ENCODE measurements at places on chromosomes 6 and 20.

DNA sequence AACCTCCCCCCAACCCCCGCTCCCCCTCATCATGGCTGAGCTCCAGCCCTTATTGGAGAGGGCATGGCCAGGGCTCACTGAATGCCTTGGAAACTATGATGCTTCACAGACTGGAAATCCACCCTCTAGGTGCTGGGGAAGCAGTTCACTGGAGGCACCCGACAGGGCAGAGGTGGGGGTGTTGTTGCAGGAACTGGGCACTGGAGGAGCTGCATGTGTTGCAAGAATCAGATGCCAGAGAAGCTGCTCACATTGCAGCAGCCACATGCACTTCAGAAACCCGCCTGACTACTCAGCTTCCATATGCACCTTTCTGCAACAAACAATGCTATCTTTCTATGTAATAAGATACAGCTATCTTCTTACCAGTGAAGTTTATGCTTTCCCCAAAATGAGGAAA, 7.9 kb upstream of the TBPL1 start:
- peak; percentile 13 for DNase-seq

GRCh38 chr20:38987777-38988176, 25.6 kb downstream of the DHX35 start:
- no peak for DNase-seq

DNA sequence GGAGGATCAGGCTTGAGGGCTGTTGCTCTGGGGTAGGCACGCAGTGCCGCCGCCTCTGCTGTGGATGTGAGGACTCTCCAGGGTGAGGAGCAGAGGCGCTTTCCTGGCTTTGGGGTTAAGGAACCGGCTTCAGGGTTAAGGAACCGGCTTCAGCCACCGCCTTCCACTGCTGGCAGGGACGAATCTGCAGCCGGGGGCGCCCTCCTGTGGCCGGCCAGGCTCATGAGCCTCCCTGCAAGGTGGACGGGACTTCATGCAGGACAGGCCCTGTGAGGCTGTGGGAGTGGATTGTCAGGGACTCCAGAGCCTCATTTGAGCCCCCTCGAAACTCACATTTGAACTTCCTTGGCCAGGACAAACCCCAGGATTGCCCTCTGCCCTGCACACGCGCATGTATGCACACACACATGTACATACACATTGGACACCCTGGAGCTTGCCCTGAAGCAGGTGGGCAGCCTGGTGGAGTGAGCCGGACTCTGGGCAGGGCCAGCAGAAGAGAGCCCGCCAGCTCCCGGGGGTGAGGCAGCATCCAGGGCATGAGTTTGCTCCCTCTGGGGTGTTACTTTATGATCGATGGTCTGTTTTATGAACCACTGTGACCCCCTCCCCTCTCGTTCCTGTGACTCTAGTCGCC, 146.9 kb downstream of the PHACTR3 start:
- DNase-seq = peak; percentile 33

- DNase-seq = peak; percentile 74
These were observed 35.3 kb upstream of the GFOD1 start for GRCh38 chr6:13522656-13523055.

GRCh38 chr6:148547110-148547509, 199.7 kb upstream of the UST start:
- no peak for DNase-seq

GRCh38 chr20:63775096-63775978, 35.8 kb downstream of the SLC2A4RG start:
- DNase-seq = peak; percentile 42

DNA sequence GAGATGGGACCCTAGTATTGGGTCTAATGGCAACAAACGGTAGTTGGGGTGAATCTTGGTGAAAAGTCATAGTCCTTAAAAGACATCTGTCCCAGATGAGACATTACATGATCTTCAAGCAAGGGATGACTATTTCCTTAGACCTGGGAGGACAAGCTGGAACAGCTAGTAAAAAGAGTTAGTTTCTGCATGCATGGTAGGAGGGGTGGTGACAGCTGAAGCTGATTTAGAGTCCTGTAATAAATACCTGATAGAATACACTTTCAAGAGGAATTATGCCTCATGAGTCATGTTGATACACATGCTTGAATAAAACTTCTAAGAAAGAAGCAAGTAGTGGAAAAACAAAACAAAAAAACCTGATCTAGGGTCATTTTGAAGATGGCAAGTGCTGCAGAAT, 247.4 kb downstream of the CD109 start:
- no peak for DNase-seq

DNA sequence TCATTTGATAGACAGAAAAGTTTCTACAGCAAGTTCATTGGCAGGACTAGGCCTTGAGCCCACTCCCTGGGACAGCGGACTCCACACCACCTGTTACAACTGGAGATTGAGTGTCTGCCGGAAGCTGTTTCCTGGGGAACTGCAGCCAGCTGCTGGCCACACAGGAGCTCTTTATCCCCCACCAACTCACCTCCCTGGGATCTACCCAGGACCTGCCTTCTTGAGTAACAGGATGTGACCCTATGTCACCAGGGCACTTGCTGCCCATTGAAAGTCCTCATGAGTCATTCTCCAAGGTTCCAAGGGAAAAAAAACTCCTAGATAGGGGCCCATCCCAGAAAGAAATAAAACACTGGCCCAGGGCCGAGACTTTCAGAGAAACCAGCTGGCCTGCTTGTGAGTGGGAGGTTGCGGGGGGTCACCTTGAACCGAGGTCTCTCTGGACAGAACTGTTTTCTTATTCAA, 37.4 kb upstream of the SLC9A8 start:
- DNase-seq = peak; percentile 92

GRCh38 chr6:46242921-46243320, 72.1 kb upstream of the ENPP5 start:
- no peak for DNase-seq

DNA sequence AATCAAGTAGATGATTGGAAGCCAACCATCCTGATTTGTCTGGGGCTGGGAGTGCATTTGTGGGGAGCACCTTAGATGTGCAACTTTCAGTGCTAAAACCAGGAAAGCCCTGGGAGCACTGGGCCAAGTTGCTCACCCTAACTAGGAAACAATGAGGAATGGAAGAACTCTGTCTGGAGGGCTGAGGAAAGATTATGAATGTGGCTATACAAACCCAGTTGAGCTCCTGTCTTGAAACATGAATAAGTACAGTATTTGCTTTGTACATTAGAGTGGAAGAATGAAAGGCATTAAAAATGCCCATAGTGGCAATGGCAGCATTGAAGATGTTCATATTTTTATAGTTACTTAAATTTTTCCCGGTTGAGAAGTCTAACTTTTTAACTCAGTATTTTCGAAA, 121.1 kb downstream of the HDGFL1 start:
- no peak for DNase-seq

GRCh38 chr6:107727096-107727757, 96.9 kb downstream of the SCML4 start:
- no peak for DNase-seq

- DNase-seq = peak; percentile 62
These were observed 955.6 kb downstream of the TBC1D32 start for GRCh38 chr6:120378582-120379220.

DNA sequence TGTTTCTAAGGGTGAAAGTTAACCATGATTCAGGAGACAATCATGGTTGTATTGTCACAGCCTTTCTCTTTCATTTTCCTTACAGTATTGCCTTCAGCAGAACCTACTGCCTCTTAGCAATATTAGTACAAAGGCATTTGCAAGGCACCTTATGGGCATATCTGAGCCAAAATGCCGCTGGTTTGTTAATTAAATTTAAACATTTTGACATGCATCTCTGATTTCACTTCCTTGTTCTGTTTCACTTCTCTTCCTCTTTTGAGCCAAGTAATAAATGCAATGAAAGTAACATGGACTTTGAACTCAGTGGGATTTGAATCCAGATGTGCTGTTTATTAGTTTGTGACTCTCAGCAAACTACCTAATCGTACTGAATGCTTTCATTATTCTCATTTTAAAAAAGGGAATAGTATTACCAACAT, 467.4 kb upstream of the CITED2 start:
- no peak for DNase-seq

DNA sequence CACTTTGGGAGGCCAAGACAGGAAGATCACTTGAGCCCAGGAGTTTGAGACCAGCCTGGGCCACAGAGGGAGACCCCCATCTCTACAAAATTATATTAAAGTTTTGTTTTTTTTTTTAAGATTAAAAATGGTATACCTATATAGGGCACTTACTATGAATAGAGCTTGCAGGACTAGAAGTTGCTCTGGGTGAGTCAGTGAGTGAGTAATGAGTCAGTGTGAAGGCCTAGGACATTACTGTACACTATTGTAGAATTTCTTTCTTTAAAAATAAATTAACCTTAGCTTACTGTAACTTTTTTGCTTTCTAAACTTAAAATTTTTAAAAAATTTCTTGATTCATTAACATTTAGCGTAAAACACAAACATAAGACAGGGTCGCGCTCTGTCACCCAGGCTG, 29.7 kb downstream of the STK35 start:
- DNase-seq = peak; percentile 82

DNA sequence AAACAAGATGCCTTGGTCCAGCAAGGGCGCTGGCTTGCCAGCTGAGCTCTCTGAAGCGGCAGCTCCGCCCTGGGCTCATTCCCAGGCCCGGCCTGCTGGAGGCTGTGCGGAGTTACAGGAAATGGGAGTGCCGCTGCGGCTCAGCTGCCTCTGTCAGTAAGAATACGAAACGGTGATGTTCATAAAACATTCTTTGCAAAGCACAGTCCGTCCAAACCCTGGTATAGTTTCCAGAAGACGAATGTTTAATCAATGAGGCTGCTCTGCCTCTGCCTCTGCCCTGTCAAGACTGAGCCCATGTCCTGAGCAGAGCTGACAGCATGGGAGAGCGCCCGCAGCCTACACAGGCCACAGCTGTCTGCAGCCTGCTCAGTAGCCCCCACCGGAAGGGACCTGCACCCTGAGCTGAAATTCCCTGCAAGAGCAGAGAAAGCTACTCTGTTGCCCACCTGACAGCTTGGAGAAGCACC, 153.3 kb upstream of the SNX9 start:
- peak; percentile 76 for DNase-seq

- DNase-seq = no peak
These were observed 7.7 kb downstream of the NKAIN2 start for GRCh38 chr6:123811378-123811777.

DNA sequence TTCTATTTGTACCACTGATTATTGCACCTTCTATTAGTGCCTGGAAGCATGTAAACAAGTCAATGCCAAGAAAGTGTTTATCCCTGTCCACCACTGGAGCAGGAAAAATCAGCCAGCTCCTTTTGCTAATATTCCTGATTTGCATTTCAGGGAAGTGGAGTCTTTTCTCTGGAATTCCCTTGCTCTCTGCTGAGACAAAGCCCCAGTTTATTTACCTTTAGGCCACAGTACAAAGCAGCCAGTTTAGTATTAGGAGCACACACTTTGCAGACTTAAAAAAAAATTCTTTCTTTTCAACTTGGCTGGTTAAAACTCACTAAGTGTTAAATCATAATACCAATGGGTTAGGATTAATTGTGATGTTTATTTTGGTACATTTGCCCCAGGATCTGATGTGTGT, 631.1 kb downstream of the PKHD1 start:
- no peak for DNase-seq

- DNase-seq = no peak
These were observed 56.9 kb downstream of the PHACTR2 start for GRCh38 chr6:143734641-143735063.

DNA sequence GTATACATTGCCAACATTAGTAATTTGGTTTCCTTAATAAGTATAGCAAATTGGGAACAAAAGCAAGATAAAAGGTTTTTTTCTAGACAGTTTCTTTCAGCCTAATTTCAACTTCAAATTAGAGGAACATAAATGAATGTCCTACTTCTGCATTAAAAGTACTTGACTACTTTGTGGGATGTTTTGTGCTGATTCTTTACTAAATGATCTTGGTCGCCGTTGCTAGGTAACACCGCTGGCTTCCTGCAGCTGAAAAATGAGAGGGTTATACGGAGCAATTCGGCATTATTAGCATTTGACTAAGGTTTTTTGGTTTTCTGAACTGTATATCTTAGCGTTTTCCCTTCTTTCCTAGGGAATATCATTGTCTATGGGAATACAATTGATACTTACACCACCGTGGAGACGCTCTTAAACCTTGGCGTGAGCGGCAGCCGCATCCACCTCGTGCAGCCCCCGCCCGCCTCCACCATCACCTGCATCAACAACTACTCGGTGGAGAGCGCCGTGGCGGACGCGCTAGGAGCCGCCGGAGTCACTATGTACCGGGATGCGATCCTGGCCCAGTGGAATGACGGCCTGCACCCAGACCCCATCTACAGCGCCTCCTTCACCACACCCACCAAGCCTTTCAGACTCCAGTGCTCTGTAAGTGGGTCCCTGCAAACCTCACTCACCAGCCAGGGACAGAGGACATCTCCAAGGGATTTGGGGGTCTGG, 90.9 kb upstream of the INSM1 start:
- DNase-seq = no peak

DNA sequence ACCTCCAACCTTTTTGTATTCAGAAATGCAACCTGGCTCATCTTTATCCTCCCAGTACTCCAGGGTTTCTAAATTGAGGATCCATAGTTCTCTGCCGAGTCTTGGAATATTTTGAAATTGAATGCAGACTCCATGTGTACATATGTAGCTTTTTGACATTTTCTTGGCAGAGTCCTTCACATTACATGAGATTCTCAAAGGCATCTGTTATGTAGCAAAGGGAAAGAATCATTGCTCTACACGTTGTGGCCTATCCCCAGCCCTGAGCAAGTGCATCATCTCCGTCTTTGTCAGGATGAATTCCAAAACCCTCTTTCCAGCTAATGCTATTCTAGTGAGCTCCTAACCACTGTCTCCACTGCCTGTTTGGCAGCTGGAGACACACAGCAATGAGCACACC, 742.9 kb downstream of the DHX35 start:
- no peak for DNase-seq

- DNase-seq = peak; percentile 90
These were observed 53.5 kb upstream of the BTN3A2 start for GRCh38 chr6:26311385-26312095.

GRCh38 chr20:34634392-34634791, 42.5 kb downstream of the PIGU start:
- no peak for DNase-seq

GRCh38 chr6:48610846-48611245, 499.8 kb upstream of the PTCHD4 start:
- peak; percentile 59 for DNase-seq

Data from cardiac fibroblast (primary cell).